Stimulated activated CD4-positive, alpha-beta T cell treated with anti-CD3 and anti-CD28 coated beads, Interleukin-4, amount 100 ng/mL, for 24 hours (primary cell): ENCODE measurements at places on chromosomes 1 and 21.

- no peak for DNase-seq
These were observed 35.1 kb upstream of the FRRS1 start for GRCh38 chr1:99801584-99801983.

DNA sequence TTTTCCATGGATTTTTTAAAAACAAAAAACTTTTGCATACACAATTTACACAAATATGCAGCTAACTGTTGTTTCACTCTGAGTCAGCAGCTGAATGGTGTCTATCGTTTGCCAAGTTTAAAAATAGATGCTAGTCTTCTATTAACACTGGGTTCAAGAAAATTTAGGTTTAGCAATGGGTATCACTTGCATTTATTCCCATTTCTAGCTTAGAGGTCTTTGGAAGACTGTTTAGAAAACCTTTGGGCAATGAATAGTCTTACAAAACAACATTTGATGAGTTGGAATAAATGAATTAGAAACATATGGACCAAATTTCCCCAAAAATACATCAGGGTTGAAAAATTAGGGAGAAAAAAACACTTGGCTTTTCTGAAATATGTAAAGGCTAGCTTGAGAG, 165.8 kb downstream of the LYPLAL1 start:
- no peak for DNase-seq

DNA sequence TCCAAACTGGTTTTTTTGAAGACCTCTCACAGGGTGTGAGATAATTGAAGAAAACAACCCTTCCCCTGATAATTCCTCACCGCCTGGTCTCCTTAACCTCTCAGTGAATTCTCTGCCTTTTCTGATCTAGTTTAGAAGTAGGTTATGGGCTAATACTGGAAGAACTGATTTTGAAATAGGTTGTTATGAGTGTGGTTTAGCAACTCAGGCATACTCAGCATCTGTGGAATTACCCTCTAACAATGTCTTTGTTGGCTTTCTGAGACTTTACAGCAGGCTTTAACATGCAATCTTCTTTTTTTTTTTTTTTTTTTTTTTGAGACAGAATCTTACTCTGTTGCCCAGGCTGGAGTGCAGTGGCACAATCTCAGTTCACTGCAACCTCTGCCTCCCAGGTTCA, 10.3 kb upstream of the PLD5 start:
- no peak for DNase-seq

GRCh38 chr1:246705368-246705767, 18.8 kb upstream of the SCCPDH start:
- no peak for DNase-seq

GRCh38 chr1:227887697-227888403, 59.9 kb downstream of the WNT9A start:
- no peak for DNase-seq

DNA sequence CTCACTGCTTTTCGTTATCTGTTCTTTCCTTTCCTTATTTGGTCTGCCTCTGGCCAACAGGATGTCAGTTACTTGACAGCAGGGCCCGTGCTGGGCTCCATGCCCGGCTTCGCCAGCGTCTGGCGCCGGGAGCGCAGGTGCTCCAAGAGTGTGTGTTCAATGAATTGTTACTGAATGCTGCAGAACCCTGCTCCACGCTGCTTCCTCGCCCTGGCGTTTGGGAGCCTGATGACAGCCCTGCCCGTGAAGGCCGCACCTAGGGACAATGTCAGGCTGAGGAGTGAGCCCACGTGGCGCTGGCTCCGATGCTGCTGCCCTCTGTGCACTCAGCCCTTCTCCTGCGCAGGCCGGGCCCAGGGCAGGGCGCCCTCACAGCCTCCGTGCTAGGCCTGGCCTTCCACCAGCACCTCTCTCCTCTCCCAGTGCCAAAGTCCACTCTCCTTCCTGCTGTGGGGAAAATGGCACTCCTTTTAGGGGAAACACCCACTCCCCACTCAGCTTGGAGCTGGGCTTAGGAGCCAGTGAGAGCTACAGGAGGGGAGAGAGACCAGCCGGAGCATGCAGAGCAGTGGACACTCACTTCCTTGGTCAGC, 51.4 kb downstream of the ACBD3 start:
- no peak for DNase-seq

DNA sequence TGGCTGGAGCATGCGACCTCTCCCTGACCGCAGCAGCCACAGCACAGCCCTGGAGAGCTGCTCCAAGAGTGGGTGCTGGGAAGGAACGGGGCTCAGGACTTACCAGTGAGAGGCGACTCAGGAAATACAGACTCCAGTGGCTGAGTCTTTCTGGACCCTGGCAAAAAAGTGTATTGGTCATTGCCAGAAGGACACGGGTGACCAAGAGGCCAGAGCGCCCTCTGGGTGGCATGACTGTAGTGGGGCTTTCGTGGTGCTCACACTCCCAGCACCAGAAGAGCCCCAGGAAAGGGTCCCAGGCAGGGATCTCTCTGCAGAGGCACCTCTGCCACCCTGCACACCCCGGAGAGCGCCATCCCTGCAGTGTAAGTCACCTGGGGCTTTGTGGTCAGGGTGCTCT, 8.9 kb upstream of the PRDM16 start:
- DNase-seq: no peak

- no peak for DNase-seq
These were observed 62.3 kb upstream of the MORC3 start for GRCh38 chr21:36257657-36258056.

GRCh38 chr1:164804366-164804765, 245.4 kb downstream of the PBX1 start:
- no peak for DNase-seq

DNA sequence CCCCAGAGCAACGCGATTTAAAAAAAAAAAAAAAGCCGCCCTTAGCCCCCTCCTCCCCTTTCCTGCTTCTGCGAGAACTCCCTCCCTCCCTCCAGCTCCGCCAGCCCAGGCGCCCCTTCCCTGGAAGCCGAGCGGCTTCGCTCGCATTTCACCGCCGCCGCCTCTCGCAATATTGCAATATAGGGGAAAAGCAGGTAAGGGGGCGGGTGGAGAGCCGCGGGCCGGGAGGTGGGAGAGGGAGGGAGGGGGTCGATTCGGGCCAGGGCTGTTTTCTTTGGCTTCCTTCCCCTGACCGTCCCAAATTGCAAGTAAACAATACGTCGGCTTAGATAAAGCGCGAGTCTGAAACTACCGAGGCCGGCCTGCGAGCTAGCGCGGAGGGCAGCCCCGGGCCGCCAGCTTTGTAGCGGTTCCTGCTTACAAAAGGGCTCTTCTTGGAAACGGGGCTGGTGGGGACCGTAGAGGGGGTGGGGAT, 408 bp downstream of the LMO4 start:
- peak; percentile 30 for DNase-seq

GRCh38 chr1:214439352-214440119, 111.9 kb downstream of the PTPN14 start:
- peak; percentile 36 for DNase-seq

- no peak for DNase-seq
These were observed 70.4 kb upstream of the ACTRT2 start for GRCh38 chr1:2950926-2951305.

DNA sequence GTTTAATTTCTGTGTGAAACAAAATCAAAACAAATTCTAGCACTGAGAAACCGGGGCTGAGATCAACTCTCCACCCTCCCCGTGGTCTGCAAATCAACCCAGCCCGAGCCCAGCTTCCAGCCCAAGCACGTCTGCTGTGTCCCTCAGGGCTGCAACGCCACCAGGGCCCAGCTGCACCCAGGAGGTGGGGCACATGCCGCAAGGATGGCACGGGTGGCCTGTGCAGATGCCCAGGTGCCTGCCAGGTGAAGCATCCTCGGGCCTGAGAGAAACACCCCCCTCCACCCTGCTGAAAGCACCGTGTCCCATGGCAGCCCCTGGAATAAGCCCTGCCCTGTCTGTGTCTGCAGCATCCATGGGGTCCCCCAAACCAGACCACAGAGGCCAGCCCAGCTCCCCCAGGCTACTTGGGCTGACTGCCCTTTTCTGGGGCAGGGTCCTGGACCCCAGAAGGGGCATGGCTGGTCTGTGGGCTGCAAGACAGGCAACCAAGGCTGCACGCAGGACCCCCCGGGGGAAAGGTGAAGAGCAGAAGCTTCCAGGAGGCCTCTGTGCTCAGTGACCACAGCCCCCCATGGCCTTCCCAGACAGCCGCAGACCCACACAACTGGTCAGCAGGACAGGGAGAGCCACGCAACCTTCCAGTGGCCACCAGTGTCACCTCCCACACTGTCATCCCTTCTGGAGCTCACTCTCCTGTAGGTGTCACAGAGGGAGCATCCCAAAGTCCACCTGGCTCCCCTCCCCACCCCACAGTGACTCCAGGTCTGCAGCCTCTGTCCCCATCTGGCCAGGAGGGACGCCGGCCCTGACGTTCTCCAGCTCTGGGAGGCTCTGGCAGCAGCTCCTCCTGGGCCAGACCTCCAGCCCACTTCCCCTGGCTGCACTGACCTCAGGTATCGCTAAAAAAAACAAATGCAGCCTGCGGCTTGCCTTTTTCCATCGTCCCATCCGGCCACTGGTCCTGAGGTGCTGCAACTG, 7.7 kb downstream of the WNT9A start:
- no peak for DNase-seq

DNA sequence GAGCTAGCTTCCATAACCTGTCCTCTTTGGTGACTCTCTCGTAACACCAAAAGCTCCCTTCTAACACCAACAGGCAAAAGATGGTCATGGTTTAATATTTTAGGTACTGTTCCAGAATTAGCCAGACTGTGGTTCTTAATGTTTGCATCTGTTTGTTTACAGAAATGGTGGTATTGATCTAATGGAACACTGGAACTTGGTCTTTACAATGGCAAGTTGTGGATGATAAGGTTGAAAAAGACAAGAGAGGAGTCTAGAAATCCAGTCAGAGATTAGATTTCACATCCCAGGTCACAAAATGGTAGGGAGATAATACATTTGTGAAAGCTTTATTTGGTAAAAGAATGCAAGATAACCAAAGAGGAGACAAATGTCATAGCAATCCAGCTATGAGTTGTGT, 293.1 kb downstream of the SMYD3 start:
- no peak for DNase-seq

DNA sequence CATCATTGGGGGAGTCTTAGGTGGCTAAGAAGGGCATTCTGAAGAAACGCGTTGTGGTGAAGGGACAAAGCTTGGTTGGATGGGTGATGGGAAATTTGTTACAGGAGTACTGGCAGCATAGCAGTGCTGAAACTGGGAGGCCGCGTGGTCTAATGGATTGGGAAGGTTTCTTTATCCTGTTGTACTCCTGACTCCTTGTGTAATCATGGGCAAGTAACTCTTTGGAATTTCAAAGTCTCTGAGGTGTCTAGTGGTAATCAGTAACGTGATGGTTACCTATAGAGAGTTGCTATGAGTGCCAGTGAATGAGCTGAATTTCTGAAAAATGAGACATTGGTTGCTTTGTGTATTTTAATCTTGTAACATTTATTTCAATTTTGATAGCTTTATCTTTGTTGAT, 18.5 kb downstream of the DONSON start:
- DNase-seq: no peak

GRCh38 chr1:33927721-33928120, 63.8 kb downstream of the HMGB4 start:
- DNase-seq: no peak

- no peak for DNase-seq
These were observed 21.9 kb upstream of the ERO1B start for GRCh38 chr1:236303675-236304074.

DNA sequence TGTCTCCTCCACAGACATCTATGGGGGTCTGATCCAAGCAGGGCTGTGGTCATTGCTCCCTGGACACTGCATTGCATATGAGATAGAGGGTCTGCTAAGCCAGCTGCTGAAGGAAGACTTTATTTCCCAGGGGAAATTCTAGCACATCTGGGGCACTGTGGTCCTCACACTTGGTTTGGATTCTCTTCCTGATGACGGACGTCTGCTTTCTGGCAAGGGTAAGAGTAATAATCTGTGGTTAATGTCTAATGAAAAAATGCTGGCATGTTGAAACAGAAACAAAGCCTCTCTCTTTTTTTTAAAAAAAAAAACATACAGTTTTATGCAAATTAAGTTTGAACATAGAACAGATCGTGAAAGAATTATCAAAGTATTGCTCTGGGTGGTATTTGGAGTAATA, 553.9 kb downstream of the DPYD start:
- DNase-seq: no peak

- DNase-seq: no peak
These were observed at the start of gene CDA for GRCh38 chr1:20588634-20589225. Gene CDA, plus strand, starts transcription at chr1:20589097. Its CDS starts 33 bp downstream, at chr1:20589130.

GRCh38 chr1:99979091-99979490, 9.3 kb downstream of the SLC35A3 start:
- DNase-seq: no peak

- no peak for DNase-seq
These were observed 12.3 kb downstream of the RNF223 start for GRCh38 chr1:1061682-1062345.

DNA sequence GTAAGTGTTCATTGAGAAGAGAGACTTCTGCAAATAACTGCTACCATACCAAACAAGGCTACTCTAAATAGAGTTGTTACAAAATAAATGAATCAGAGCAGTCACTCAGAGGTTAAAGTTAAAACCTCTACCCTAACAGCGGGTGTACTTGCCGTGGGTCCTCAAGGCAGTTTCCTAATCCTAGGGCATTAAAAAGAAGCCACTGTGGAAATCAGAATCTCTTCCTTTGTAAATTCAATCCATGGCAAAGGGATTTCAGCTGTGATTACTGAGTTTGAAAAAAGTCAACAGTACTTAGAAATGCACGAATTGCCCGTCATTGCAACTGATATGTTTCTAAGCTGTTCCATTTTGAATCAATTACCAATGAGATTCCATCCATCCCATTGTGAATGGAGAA, 13.5 kb downstream of the TBX15 start:
- no peak for DNase-seq

DNA sequence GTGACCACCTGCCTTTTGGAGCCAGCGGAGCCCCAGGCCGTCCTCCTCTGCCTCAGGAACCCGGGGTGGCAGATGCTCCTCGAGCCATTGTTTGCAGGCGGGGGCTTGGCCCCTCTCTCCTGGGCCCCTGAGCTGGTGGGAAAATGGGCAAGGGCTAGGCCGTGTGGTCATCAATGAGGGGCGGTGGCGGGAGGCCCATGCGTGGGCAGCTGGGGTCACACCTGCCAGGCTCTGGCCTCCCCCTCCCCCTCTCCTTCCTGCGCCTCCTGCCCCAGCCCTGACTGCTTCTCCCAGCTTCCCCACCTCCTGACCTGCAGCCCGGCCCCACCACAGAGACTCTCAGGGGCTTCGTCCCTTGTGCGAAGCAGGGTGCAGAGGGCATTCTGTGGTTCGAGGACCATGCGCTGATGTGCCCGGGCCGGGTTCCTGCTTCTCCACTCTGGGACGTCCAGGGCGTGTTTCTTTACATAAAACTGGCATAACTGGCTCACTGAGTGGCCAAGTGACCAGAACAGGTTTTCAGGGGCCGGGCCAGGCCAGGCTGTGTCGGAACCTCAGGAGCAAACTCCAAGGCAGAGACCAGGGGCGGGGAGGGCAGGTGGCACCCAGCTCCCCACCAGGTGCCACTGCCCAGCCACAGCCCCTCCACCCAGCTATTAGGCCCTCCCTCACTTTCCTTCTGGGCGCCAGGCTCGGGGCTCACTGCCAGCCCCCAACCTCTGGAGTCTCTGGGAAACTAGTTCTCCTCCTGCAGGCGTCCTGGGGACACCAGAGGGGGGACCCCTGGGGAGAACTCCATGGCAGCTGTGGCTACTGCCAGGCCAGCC, 9.3 kb downstream of the SAMD11 start:
- no peak for DNase-seq

GRCh38 chr1:105427543-105427942, 1628.9 kb upstream of the PRMT6 start:
- DNase-seq: no peak

GRCh38 chr1:160354388-160354985, 11.3 kb downstream of the NCSTN start:
- DNase-seq: peak; percentile 24

- no peak for DNase-seq
These were observed 87.7 kb upstream of the GADD45A start for GRCh38 chr1:67597336-67597735.

- DNase-seq: no peak
These were observed 18.9 kb upstream of the IPP start for GRCh38 chr1:45769261-45769932.
